ENCODE measurements at places on chromosomes 5 and 9.

- no peak for DNase-seq
Measured at GRCh38 chr9:8287501-8287900, 487.9 kb upstream of the DMAC1 start.

DNA sequence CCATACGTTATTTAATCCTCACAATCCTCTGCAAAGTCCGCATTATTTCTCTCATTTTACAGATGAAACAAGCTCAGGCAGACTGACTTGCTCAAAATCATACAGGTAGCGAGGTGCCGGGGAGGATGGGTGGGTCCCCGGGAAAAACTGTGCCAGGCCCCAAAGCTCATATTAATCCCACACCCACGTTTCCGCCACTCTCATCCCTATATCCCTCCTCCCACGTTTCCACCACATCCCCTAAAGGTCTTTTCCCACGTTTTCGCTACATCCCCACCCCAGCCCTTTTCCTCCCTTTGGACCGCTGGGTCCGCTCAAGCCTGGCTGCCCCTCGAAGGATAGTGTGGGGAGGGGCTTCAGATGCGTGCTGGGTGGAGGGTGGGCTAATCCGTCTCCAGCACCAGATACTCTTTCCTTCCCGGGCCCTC, 434 bp upstream of the FSD1L start:
- DNase-seq: no peak

GRCh38 chr5:151363673-151364072, 16.3 kb upstream of the SLC36A2 start:
- no peak for DNase-seq

GRCh38 chr5:126334760-126335159, 88.4 kb upstream of the GRAMD2B start:
- DNase-seq: no peak

- DNase-seq: no peak
Measured at GRCh38 chr5:76291305-76292077, 111.6 kb upstream of the IQGAP2 start.

GRCh38 chr9:124652615-124653393, 118.3 kb downstream of the NR6A1 start:
- DNase-seq: no peak

DNA sequence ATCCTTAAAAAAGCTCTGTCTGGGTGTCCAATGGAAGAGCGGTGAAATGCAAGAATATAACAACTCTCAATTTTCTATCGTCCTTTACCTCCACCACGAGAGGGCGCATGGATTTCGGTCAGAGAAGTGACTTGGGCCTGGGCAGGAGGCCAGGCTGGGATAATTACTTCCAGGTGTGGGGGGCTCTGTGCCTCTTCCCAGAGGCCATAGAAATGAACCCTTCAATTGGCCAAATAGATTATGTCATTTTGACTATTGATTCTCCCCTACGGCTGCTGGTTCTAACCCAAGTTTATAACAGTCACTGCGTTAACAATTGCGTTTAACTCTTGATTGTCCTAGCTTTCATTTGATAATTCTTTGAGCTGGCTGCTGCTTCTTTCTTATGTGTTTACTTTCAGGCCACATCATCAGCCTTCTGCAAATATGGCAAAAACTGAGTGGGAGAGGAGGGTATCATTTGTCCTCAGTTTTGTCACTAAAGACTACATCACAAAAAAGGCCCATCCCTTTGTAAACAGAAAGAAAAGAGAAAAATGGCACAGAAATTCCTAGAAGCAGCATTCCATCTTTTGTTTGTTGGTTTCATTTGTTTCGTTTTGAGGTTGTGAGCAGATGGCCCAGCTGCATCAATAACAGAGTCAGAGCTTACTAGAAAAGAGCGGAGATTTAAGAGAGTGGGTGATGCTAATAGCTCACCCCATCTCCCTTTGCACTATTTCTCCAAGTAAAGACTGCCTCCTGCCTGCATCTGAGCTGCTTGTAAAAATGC, 45.4 kb upstream of the ZFR start:
- DNase-seq: no peak

- no peak for DNase-seq
Measured at GRCh38 chr5:160742446-160742845, 109.6 kb downstream of the ATP10B start.

DNA sequence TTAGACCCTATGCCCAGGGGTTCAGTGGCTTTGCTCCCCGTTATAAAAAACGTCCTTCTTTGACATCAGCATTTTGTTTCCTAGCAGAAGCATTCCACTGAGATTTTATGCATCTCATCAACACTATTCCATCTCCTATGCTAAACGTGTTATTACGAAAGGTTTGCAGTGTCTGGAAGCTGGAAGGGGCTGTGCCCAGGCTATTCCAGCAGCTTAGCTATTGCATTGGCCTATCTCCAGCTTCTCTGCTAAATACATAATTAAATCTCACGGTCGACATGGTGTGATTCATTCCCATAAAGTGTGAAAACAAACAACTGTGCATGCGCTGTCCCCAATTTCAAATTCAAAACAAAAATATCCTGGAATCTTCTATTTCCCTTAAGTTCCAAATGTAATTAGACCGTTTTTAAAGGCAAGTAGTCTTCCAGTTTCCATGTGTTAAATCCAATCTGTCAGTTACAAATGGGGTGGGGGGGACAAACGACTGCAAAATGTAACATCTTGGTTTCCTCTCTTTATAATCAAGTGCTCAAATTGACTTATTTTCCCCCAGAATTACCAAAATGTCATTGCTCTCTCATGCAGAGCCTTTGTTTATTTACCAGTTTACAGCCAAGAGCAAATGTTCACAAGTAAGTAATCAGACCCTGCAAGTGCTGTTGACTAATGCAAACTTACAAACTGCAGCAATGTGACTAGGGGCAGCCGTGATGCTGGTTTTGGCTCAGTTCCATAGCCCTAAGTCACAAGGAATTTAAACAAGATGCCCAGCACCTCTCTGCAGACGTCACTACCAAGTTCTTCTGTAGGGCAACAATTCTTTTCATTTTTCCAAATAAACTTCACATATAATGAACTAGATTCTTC, 212.3 kb upstream of the RORB start:
- DNase-seq: no peak

GRCh38 chr9:36967997-36968396, 66.1 kb downstream of the PAX5 start:
- DNase-seq: no peak

DNA sequence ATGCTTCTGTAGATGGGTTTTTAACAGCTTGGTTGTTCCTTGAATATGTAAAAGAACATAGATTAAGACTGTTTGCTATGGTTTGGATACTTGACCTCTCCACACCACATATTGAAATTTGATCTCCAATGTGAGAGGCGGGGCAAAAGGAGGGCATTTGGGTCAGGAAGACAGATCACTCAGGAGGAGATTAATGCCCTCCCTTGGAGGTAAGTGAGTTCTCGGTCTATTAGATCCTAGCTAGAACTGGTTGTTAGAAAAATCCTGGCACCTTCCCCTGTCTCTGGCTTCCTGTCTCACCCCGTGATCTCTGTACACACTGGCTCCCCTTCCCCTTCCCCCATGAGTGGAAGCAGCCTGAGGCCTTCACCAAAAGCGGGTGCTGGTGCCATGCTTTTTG, 281.1 kb upstream of the ANKRD55 start:
- no peak for DNase-seq

DNA sequence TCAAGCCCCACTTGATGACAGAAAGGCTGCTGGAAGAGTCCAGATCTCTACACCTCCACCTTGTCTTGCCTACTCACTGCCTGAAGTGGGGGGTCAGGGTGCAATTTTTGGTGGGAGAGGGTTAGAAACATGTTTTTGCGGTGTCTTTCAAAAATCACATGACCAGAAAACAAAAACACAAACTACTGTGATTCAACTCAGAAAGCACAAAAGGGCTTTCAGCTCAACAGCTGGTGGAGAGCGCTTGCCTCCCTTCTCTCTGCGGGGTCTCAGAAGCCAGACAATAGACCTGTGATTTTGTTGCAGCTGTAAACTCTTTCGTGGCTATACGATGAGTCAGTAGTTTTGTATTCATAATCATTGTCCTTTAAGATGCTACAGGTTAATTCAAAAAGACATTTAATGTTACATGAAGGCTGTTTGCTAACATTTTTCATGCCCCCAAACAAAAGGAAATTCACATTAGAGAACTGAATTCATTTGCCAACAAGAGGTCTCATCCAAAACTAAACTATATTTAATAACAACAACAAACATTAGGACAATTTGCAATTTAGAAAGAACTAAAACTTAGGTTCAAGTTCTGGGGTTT, 172.6 kb upstream of the RAI14 start:
- no peak for DNase-seq

GRCh38 chr5:126002222-126002897, 420.8 kb upstream of the GRAMD2B start:
- no peak for DNase-seq

- no peak for DNase-seq
Measured at GRCh38 chr9:90142580-90142979, 500.0 kb downstream of the DIRAS2 start.
